ENCODE measurements at places on chromosomes 3 and 15.

GRCh38 chr3:59886790-59887189 lies 837.0 kb upstream of the CFAP20DC start:
- DNase-seq, result no peak

- DNase-seq, result peak; percentile 71
Measured at GRCh38 chr3:184284696-184285095, 8.9 kb downstream of the ECE2 start.

DNA sequence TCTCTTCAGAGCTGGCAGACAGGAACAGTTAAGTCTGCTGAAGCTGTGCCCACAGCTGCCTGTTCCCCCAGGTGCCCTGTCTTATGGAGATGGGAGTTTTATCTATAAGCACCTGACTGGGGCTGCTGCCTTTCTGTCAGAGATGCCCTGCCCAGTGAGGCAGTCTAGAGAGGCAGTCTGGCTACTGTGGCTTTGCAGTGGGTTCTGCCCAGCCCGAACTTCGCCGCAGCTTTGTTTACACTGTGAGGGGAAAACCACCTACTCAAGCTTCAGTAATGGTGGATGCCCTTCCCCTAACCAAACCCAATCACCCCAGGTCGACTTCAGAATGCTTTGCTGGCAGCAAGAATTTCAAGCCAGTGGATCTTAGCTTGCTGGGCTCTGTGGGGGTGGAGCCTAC lies 91.2 kb downstream of the SLC25A26 start:
- no peak for DNase-seq

GRCh38 chr15:59976480-59977271 lies 27.4 kb upstream of the FOXB1 start:
- DNase-seq, result no peak

DNA sequence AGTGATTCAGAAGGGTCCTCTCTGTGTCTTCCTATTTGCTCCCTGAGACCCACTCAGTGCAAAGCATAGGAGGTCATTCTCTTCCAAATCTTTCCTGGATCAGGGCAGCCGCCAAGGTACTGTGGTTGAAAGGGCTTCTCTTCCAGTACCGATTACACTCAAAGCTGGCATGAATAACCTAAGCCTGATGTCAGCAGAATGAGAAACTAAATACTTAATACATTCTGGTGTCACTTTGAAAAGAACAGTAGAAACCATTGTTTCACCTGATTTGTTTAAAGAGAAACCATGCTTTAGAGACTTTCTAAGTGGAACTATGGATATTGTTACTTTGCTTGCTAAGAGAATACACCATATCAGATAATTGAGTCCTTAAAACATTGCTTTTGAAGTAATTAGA lies 50.2 kb downstream of the PDHB start:
- DNase-seq, result peak; percentile 37

DNA sequence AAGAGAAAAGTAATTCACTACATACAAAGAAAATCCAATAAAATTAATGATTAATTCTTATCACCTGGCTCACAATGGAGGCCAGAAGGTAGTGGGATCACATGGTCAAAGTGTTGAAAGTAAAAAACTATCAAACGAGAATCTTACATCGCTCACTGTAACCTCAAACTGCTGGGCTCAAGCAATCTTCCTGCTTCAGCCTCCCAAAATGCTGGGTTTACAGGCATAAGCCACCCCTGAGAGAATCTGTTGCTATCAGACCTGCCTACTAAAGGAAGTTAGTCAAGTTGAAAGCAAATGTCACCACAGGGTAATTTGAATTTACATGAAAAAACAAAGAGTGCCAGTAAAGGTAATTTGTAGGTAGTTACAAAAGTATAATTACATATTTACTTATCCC lies 103.3 kb downstream of the PCCB start:
- DNase-seq, result no peak

- peak; percentile 55 for DNase-seq
Measured at GRCh38 chr3:38835939-38836338, 19.9 kb upstream of the SCN10A start.

DNA sequence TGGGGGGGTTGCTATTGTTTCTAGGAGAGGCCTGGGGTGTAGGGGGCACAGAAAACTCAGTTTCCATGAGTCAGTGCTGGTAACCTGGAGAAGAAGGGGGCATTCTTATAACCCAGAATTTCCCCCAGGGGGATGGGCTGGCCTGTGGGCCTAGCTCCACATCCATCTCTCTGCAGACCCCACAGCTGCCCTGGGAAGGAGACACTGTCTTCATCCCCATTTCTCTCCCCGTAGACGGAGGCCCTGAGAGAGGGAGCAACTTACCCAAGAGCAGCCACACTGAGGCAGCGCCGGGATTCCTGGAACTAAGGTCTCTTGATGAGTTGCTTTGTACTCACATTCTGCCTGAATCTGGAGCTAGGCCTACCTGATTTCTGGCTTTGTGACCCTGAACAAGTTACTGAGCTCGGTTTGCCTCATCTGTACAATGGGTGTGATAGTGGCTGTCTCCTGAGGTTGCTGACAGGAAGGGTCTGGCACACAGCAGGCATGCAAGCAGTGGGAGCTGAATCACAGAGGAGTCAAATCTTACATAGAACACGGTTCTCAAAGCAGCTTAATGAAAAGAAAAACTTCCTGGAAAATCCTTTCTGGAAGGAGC lies 55.0 kb upstream of the LCTL start:
- DNase-seq, result no peak

GRCh38 chr3:23256741-23257435 lies 53.8 kb downstream of the UBE2E2 start:
- peak; percentile 23 for DNase-seq

DNA sequence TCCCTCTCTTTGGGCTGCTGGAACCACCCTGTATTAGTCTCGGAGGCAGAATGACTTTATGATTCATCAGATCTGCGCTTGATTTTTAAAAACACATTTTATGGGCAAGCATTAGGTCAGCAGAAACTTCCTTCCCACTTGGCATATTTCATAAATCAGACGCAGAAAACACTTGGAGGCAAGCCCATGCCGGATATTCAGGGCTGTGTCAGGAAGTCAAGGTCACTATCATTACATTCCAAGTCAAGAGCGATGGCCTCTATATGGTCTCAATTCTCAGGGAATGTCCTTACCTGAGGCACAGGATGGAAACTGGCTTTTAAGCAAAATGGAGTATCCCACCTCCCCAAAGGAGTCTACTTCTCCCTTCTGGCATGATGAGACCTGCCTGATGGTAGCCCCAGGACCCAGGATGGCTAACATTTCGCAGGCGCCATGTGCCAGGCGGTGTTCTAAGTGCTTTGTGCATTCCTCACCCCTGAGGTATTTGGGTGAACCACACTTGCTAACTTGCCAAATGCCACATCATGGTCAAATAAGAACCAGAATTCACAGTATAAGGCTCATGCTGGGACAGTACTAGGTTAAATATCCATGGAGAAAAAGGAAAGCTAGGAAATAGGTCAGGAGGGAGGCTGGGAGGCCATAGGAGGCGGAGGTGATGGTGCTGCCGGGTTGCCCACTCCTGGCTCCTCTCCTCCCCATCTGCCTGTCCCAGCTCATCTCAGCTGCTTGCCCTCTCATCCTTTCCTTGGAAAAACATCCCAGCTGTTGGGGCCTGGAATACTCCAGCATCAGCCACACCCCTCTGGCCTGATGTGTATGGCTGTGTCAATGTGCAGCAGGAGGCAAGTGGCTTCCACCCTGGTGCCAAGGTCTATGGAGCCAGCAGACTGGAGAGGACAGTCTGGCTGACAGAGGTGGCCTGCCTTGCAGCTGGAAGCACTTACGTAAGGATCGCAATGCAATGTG lies 18.8 kb downstream of the BCL2L10 start:
- peak; percentile 98 for DNase-seq

GRCh38 chr3:50617911-50618481 lies 1.0 kb downstream of the MAPKAPK3 start:
- DNase-seq, result peak; percentile 13

- no peak for DNase-seq
Measured at GRCh38 chr3:122063908-122064307, 8.7 kb downstream of the CD86 start.

DNA sequence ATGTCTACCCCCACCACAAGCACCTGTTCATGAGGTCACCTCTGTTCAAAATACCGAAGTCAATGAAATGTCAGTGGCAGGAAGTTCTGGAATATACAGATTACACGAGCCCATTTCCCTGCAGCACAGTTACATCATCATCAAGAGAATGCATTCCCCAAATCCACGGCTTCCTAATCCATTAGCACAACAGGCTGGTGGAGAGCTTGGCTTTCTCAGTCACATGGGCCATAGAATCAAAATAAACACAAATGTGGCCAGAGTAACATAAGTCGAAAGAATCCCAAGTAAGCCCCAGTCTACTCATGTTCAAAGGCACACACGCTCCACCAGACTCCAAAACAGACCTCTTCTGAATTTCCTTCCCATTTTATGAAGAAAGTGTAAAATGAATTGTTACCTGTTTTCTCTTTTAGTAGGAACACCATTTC lies 419.3 kb downstream of the MAGI1 start:
- DNase-seq, result peak; percentile 31

GRCh38 chr3:32913790-32914446 lies 37.5 kb upstream of the CCR4 start:
- DNase-seq, result peak; percentile 42
